ENCODE measurements at places on chromosomes 16 and 17.

- DNase-seq, result no peak
Observed at GRCh38 chr17:50149091-50149416, 1.4 kb downstream of the PPP1R9B start.

DNA sequence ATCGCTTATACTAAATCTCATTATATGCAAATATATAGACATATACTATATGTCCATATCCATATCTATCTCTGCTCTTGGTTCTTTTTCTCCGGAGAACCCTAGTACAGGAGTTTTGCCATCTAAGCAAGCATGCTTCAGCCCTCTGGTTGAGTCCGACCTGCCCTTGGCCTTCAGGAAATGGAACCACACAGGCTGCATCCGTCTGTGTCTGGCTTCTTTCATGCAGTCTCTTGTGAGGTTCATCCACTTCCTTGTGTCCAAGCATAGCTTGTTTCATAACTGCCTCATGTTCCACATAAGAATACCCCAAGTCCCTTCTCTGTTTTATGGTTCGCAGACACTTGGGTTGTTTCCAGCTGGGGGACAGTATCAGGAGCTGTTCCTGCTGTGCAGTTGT is 16.8 kb downstream of the SNX20 start:
- no peak for DNase-seq

DNA sequence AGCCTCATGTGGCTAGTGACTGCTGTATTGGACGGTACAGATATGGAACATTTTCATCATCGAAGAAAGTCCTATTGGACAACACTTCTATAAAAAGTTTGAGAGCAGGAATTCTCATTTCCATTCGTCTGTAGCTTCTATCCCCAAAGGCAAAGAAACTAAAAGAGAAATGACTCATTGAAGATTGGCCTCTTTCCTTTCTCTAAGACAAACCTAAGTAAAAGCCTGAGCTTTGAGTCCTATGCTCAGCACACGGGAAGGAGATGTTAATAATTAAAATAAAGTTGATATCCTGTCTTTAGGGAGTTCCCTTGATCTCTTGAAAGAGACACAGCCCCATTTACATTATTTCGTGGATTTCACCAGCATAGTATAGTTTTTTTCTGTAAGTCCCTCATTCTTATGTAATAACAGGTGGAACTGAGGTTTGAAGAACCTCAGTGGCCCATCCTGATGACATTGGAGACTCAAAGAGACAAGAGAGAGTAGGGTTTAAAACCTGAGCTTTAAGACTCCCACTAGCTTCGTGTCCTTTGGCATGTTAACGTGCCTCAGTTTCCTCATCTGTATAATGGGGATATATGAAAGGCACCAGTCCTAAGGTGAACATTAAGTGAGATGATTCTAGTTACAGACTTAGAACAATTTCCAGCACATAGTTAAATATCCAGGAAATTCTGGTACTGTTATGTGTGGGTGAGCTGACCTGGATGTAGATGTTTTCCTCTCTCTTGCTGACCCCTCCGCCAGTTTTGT is 174.0 kb downstream of the IRX3 start:
- no peak for DNase-seq

- DNase-seq, result peak; percentile 21
Observed at GRCh38 chr16:58306327-58306726, 11.5 kb upstream of the PRSS54 start.

- DNase-seq, result no peak
Observed at GRCh38 chr17:37130984-37131446, 182.3 kb downstream of the AATF start.

DNA sequence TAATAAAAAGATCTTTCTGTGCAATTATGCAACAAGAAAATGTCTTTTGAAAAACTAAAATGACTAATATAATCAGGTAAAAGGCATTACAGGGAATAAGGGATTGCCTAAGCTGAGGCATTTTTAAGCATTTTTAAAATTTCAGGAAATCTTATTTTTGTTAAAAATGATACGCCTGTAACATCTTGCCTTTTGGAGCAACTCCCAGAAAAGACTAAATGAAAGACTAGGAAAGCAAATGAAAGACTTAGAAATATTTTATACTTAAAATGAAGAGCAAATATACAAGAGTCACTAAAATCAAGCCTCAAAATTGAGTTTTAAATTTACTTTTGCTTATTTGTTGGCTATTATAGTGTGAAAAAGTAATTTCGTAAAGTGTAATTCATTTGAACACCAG is 55.8 kb downstream of the DUSP14 start:
- DNase-seq, result no peak

GRCh38 chr16:18827890-18828289 is 26.5 kb upstream of the ARL6IP1 start:
- no peak for DNase-seq

DNA sequence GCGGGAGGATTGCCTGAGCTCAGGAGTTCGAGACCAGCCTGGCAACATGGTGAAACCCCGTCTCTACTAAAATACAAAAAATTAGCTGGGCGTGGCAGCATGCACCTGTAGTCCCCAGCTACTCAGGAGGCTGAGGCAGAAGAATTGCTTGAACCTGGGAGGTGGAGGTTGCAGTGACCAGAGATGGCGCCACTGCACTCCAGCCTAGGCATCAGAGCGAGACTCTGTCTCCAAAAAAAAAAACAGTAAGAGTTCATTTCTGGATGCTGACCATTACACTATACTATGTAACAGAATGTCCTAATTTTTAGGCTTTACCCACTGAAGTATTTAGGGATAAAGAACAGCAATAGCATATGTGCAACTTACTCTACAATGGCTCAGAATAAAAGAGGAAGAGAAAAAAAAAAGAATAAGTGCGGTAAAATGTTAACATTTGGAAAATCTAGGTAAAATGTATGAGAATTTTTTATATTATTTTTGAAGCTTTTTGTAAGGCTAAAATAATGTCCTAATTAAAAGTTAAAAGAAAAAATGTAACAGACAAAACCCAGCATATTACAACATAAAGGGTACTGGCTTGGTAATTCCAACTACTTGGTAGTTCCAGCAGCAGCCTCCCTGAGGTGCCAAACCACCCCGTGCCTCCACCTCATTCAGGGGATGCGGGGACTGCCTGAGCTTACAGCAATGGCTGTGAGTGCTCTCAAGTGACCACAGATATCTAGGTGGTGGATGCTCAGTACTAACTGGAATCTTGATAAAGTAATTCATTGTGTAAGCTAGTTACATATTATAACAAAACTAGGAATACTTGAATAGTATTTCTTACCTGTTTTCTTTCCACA is 10.9 kb downstream of the COPS3 start:
- no peak for DNase-seq

DNA sequence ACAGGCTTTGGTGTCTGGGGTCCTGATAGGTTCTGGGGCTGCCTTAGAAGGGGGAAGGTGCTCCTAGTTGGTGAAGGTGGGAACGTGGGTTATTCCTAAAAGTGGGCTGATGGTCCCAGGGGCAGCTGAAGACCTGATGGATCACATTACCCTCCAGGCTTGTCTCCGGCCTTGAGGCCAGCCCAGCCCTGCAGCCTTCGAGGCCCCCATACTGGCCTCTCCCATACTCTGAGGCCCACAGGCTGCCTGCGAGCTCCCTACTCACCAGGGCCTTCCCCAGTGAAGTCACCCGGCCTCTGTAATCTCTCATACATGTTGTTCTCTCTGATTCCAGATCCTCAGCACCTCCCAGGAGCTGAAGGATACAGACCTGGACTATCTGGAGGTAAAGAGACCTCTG is 2.7 kb downstream of the RNF112 start:
- no peak for DNase-seq

Data from activated CD8-positive, alpha-beta memory T cell treated with anti-CD3 and anti-CD28 coated beads for 1 hour (primary cell).